Astrocyte (in vitro differentiated cells and primary cell): ENCODE measurements at places on chromosomes 7 and 10. TPM values are rescaled to one million over a fixed set of nuclear protein-coding genes. Genes with fewer than 3 reads are reported as not detected.

DNA sequence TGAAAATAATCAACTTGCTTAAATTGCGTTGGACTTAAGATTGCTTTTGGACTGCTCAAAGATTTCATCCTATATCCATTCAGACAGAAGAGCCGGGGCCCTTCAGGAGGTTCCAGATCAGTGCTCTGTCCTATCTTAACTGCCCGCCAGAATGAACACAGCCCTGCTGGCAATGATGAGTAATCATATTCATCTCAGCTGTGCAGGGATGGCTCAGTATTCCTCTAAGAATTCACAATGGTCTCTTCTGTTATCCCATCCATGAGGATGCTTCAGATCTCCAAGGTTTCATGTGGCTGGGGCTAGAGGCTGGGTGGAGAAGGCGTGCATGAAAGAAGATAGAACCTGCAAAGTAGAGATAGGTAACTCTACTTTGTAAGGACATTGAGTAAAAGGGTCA is 80.0 kb upstream of the NPVF start:
- DNase-seq = no peak

GRCh38 chr7:70776627-70777101 is 355.3 kb upstream of the GALNT17 start:
- DNase-seq = peak; percentile 75

Gene TBX20
- 1.1 and 1.3 TPM in 2 replicates for total RNA-seq

Gene TACC2
- total RNA-seq = 16.5 and 22.0 TPM in 2 replicates

DNA sequence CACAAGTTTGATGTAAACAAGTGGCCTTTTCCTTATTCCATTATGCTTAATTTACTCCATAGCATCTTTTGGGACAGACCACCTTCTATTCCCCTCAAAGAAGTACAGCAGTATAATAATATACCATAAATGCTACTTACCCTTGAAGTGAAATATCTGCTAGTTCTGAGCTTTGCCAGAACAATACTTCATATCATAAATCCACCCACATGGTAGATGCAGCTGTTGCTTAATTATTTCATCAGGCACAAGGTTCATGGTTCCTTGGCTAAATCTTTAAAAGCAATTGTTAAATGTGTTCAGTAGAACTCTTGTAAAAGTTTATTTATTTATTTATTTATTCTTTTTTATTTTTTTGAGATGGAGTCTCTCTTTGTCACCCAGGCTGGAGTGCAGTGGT is 32.9 kb downstream of the CSTF2T start:
- no peak for DNase-seq

DNA sequence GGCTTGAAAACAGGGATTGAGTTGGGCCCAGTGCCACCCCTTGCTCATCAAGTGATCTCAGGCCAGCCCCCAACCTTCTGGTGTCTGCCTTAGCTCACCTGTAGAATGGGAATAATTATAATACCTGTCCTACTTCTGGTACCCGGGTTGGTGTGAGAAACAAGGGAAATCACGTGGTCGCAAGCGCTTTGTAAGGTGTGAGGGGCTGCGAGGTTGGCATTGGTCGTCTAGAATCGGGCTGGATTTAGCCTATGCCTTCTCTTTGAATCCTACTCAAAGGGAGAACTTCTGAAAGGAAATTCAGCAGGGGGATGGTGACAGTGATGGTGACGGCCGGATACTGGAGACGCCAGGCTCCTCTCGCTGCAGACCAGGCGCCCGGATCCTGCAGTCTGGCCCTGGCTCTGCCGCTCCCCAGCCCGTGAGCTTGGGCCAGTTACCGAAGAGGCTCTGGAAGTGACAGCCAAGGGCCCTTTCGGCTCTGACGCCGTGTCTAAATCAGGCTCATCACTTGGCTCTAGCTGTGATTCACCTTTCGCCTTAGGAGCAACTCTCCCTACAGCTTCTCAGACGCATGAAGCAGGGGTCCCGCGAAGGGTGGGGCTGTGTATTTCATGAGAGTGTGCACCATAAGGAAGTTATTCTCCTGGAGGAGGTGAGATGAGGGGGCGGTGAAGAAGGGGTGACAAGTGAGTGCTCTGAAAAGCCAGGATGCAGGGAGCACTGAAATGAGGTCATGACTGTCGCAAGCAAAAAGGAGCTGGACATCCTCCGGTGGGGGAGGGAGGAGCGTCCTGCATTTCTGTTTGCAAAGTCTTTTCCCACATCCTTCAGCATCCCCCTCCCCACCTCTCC is 4.0 kb upstream of the CREB5 start:
- no peak for DNase-seq

DNA sequence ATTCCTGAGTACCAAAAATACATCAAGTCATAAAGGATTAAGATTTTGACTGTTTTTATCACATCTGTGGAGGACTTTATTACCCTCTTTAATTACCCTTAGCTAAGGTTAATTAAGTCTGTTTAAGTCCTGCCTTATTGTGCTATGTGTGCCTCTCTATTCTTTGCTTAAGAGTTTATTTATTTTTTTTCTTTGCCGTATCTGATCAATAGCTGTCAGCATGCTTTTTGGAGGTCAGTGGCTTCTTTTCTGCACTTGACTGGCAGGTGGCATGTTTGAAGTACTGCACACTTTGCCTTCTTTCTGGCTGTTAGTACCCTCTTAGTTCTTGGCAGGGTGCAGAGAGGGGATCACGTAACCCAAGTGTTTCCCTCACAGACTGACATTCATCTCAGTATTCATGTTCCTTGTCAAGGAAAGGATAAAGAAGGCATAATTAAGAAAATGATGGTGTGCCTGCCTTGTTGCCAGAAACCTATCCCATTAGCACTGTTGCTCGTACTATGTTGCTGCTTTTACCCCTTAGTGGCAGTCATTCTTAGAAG is 225.8 kb downstream of the EXOC4 start:
- DNase-seq = no peak

GRCh38 chr7:126973066-126973465 is 279.7 kb downstream of the GRM8 start:
- no peak for DNase-seq

GRCh38 chr7:3673524-3673923 is 372.5 kb downstream of the SDK1 start:
- no peak for DNase-seq

GRCh38 chr7:96388166-96388565 is 66.3 kb upstream of the SLC25A13 start:
- DNase-seq = peak; percentile 56

DNA sequence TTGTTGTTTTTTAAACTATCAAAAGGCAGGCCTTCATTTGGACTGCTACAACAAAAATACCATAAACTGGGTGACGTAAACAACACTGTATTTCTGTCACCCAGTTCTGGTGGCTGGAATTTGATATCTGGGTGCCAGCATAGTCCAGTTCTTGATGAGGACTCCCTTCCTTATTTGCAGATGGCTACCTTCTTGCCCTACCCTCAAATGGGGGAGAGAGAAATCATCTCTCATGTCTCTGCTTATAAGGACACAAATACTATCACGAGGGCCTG is 25.2 kb downstream of the ACTA2 start:
- no peak for DNase-seq

DNA sequence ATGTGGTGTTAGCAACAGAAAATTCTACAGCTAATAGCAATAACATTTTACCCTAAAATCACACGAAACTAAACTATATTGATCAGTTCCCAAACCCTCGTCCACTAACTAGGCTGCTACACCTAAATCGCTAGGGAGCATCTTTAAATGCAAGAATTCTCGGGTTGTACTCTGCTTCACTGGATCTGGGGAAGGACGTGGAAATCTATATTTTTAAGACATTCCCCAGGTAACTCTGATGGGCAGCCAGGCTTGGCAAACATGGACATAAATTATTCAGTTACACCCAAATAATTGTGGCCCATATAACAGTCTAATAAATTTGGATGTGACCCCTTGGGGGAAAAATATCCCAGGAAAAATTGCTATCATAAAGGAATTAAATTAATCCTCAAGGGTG is 36.3 kb upstream of the NFE2L3 start:
- no peak for DNase-seq

DNA sequence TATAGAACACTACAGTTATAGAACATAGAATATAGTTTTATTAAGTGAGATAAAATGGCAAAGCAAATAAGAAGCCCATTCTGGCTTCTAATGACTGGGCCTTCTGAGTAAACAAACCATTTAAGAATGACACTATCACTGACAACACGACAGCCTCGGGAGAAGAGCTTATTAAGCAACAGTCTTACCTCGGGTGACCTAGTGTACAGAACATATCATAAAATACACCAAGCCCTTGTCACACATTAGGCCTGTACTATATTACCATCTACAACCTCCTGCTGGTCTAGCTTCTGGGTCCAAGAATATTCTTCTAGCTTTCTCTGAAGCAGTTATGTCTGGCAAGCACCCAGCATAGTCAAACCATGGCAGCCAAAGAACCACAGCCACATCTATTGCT is 32.0 kb downstream of the CCDC186 start:
- no peak for DNase-seq

Gene POR
- 73.6 and 74.1 TPM in 2 replicates for total RNA-seq

DNA sequence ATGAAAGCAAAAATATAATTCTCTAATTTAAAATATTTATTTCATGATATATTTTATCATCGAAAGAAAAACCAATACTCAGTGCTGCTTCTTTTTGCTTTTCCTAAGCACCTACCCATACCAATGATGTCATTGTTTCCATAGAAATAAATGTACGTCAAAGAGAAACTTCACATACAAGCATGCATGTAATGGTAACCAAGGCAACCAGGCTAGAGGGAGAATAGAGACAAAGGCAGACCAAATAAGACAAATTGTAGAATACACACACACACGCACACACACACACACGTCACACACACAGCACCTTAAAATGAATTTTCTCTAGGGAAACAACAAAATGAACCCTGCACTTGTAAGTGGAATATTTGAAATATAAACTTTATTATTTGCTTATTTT is 75.5 kb downstream of the MACC1 start:
- DNase-seq = peak; percentile 73

- DNase-seq = no peak
Measured at GRCh38 chr10:120943542-120943941, 92.4 kb downstream of the WDR11 start.

DNA sequence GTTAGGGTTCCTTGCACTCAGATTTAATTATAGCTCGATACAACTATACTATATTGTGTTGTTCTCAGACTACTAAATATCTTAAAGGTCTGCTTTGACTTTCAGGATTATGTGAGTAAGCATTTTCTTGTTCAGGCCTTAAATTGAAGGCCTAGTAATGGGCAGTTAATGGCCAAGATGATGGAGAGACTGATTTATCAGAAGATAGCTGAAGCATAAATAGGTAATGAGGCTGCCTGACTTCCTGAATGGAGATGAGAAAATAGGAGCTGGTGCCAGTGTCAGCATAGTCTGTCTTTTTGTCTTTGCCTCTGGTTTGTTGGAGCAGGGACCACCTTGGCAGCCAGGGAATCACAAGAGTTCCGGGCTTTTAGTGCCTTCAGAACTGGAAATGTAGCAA is 32.2 kb downstream of the ADAM22 start:
- no peak for DNase-seq

GRCh38 chr10:625751-626711 is 63.4 kb downstream of the DIP2C start:
- DNase-seq = no peak

DNA sequence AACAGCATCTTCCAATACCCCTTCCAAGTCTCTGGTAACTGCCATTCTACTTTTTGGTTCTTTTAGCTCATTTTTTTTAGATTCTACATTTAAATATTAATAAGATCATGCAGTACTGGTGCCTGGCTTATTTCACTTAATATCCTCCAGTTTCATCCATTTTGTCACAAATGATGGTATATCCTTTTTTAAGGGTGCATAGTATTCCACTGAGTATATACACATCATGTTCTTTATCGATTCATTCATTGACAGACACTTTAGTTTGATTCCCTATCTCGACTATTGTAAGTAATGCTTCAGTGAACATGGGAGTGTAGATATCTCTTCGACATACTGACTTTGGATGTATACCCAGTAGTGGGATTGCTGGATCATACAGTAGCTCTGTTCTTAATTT is 89.7 kb downstream of the CCDC3 start:
- no peak for DNase-seq

GRCh38 chr7:66500087-66500486 is 128.6 kb upstream of the KCTD7 start:
- DNase-seq = no peak

DNA sequence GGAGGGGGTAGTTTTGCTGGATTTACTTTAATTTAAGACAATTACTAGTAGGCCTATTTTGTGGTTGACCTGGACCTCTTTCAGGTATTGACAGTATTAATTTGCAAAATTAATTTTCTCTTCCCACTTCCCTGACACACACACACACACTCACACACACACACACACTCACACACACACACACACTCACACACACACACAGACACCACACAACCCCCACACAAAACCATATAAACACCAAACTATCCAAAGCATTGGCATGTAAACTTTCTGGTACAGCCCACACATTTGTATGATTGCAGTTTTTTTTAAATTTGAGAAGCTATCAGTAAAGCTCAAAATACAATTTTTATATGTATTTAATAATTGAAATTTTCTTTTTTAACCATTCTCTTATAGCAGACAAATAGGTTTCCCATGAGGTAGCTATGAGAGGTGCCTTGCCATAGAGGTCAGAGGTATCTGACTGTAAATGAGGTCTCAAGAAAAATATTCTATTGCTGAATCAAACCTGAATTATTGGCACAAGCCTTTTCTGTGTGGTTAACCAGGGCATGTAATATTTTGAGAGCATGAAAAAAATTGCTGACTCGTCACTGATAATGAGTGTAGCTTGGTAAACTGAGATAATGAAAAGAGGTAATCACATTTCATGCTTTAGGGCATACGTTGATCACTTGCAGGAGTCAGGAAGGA is 306.5 kb downstream of the GATA3 start:
- DNase-seq = peak; percentile 82

Gene SPDYE6
- total RNA-seq = not detected in 2 replicates

DNA sequence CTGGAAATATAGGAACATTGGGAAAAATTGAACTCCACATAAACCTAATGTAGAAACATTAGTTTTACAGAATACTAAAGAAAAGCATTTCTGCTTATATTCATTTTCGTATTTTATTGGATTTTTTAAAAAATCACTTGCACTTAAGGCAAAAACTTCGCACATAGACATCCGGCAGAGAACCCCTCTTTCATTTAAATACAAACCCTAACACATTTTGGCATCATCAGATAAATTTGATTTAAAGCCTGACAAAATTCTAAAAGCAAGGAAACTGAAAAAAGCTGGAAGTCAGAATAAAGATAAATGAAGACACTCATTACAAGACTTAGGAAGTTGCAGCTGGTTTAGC is 396 bp upstream of the EXOC4 start:
- no peak for DNase-seq

DNA sequence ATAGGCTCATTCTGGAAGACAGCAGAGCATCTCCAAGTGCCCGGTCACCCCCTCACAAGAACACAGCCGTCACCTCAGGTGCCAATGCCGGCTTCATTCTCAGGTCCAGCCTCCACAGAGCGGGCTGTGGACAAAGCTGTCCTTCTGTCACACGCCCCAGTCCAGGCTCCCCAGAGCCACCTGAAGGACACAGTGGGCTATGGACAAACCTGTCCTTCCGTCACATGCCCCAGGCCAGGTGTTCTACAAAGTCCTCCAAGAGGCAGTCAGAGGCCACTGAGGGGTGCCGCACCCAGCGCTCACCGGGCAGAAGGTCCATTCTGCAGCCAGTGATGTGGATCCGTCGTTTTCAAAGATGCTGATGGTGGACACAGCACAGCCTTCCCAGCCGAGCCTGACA is 173.2 kb upstream of the PPP2R2D start:
- no peak for DNase-seq

Gene TNS3
- total RNA-seq = 92.9 and 105 TPM in 2 replicates

Gene CALHM3
- total RNA-seq = not detected in 2 replicates
